Stimulated activated CD8-positive, alpha-beta memory T cell treated with anti-CD3 and anti-CD28 coated beads, Interleukin-15, amount 100 ng/mL, for 24 hours (primary cell): ENCODE measurements at places on chromosomes 7 and 10.

DNA sequence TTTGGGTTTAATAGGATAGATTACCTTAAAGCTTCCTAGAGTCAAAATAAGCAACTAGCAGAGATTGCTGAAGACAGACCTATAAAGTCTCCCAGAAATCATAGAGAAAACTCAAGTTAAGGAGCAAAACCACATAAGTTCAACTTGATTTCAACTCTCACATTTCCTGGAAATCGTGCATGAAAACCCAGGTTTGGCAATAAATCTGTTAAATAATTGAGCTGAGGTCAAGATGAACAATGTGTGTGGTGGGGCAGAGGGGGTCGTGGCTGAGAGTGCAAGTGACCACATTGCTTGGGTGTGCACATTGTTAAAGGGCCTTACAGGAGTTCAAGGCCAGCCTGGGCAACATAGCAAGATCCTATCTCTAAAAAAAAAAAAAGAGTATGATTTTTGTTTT, 636.5 kb downstream of the GALNT17 start:
- DNase-seq, result no peak

DNA sequence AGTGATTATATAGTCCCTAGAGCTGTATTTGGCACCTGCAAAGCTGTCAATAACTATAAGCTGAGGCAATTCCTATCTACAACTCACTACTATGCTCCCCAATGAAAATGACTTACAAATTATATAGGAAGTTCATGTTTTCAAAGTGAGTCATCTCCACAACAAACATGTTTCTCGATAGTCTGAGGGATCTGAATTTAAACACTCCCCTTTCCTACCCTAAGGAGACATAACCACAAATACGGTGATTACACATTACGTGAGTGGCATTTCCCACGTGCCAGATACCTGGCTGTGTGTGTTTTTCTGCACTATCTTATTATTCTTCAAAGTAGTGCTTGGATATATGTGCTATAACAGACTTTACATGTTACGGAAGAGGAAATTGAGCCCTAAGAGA, 122.5 kb upstream of the C1QL3 start:
- no peak for DNase-seq

DNA sequence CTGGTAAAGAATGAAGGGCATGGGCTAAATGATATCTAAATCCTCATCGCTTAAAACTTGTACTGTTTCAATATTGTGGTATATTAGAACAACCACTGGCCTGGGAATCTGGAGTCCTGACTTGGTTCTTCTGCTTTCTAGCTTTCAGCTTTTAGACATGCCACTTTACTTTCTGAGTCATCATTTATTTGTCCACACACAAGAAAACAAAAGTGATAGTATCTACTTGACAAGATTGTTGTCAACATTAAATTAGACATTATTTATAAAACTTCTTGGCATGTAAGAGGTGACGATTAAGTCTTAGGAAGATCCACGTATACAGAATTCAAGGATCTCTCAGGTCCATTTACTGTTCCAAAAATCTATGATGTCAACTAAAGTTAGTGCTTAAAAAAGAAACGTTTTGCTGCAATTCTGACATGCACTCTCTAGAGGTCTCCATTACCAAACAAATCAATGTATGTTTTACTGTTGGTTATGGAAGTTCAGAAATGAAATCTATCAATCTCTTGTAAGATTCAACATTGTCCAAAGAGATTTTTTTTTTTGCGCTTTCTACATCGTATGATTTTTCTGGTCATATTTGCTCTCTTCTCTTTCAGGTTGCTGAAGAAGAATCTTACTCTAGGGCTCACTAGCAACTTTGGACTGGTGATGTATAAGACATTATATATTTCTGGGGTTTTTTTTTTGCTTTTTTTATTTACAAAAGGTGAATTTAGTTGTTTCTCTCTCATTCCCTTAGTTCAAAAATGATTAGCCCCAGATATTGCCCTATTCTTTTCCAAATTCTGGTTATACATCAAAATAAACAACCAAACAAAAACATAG, 53.6 kb upstream of the DYNC1I1 start:
- DNase-seq, result no peak

GRCh38 chr7:517774-518629, 1.6 kb downstream of the PDGFA start:
- no peak for DNase-seq
